Cerebellar nuclear complex (tissue), 1 donor: ENCODE measurements at places on chromosomes 6 and 20.

- no peak for DNase-seq
Observed at GRCh38 chr6:4018924-4019236, 60.1 kb downstream of the FAM217A start.

DNA sequence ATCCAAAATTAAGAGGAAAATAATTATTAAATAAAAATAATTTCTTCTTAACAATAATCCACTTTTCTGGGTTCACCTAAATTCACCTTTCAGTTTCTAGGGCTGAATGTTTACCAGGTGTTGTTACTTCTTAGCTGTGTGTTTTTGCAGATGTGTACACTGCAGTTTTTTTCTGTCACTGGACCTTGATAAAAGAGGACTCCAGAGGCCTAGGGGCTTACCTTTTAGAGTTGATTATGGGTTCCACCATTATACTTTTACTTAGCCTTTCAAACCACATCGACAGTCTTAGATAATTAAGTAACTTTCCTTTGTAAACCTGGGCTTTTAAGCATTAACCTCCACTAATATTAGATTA, 766.5 kb downstream of the BCKDHB start:
- no peak for DNase-seq

DNA sequence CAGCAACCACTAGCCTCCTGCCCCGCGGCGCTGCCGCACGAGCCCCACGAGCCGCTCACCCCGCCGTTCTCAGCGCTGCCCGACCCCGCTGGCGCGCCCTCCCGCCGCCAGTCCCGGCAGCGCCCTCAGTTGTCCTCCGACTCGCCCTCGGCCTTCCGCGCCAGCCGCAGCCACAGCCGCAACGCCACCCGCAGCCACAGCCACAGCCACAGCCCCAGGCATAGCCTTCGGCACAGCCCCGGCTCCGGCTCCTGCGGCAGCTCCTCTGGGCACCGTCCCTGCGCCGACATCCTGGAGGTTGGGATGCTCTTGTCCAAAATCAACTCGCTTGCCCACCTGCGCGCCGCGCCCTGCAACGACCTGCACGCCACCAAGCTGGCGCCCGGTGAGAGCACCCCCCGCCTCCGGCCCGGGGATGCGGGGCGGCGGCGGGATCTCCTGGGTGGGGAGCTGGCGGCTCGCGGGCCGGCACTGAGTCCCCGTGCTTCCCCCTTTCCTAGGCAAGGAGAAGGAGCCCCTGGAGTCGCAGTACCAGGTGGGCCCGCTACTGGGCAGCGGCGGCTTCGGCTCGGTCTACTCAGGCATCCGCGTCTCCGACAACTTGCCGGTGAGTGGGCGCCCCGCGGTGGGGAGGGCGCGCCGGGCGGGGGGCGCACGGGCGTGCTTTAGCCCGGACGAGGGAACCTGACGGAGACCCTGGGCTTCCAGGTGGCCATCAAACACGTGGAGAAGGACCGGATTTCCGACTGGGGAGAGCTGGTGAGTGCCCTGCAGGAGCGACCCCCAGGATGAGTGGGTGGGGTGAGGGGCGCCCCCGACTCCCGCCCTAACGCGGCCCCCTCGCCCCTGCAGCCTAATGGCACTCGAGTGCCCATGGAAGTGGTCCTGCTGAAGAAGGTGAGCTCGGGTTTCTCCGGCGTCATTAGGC, 585 bp downstream of the PIM1 start:
- no peak for DNase-seq

- no peak for DNase-seq
Observed at GRCh38 chr6:16602035-16602434, 159.2 kb downstream of the ATXN1 start.

DNA sequence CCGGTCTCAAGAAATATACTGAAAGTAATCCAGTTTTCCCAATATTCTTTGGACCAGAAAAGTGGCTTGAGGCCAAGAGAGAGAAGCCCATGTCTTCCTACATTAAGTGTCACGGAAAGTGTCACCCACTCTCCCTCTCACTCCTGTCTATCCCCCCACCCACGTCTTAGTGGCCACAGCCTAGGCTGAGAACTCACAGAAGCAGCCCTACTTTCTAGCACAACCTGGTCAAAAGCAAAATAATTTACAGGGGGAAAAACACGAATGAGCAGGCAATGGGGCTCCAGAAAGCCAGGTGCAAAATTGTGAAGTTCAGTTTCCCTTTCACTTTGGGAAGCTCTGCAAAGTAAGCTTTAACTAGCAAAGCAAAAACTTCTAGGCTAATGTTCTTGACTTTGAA, 118.0 kb downstream of the OPRM1 start:
- DNase-seq: no peak

DNA sequence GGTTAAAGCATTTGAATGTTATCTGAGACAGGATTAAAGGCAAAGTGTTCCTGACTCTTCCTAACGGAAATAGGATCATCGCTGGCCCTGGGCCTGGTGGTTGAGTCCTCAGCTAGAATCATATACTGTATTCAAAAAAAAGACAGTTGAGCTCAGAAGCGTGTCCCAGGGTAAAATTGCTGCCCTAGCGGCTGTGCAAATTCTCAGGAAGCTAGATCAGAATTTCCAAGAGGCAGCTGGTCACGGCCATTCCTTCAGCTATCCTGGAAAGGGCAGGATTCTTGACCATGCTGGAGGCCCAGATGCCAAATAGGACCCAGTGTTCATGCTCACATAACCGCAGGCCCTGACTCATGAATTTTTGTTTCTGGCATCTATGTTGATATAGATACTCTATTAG, 67.4 kb downstream of the STMND1 start:
- DNase-seq: no peak

DNA sequence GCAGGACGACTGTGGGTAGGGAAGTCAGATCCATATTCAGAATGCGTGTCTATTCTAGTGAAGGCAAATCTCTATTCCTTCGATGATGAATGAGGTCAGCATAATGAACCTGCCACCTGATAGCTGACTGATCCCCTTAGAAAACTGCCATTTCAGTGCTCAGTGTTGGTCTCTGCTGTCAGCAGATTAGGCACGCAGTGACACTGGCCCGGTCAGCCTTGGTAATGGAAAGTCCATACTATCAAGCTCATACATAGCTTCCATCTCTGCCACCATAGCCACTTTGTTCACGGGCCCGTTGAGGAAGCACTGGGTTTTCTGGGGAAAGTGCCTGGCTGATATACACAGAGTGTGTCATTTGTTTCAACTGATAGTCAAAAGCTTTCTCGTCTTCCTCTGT, 54.0 kb downstream of the C6orf52 start:
- no peak for DNase-seq

DNA sequence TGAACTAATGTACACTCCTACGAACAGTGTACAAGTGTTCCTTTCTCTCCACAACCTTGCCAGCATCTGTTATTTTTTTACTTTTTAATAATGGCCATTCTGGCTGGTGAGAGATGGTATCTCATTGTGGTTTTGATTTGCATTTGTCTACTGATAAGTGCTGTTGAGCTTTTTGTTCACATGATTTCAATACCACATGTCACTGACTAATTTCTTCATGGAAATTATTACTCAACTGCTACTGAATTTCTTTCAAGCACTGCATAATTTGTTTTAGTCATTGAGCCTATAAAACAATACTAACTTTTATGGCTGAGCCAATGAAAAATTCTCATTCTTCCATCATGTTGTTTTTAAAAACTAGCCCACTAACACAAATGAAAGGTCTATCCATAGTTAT, 115.4 kb downstream of the FRK start:
- no peak for DNase-seq

- DNase-seq: no peak
Observed at GRCh38 chr20:11267762-11268335, 594.0 kb upstream of the JAG1 start.

DNA sequence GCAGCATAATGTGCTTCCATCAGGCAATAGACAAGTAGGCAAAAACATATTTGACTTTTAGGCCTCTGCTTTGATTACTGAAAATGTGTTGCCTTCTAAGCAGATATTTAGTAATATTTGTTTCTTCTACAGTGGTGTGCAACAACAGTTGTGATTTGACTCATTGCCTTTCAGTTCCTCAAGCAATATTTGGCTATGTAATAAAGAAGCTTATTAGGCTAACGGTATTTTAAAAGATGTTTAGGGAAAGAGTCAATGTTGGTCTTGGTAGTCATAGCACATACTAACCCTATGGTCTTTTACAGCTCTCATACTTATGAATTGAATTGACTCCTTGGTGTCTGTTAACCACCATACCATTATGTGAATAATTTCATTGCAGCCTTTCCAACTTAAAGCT, 124.1 kb downstream of the GRIK2 start:
- DNase-seq: no peak

GRCh38 chr6:3307436-3307835, 48.7 kb downstream of the PSMG4 start:
- no peak for DNase-seq

DNA sequence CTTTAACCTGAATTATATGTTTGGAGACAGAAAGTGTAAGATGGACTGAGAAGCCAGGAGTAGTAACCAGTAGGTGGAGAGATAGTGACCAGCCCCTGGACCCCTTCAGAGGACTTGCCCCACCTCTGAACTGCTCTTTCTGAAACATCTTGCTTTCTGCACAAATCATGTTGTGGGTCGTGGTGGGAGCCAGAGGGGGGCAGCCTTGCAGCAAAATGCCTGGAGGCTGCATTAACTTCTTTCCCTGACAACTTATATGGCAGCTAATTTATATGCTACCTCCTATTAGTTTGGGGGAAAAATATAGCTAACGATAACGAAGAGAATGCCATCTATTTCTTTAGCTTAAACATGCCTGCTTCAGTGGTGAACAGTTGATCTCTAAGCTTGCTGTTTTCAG, 859.8 kb downstream of the MAFB start:
- no peak for DNase-seq

DNA sequence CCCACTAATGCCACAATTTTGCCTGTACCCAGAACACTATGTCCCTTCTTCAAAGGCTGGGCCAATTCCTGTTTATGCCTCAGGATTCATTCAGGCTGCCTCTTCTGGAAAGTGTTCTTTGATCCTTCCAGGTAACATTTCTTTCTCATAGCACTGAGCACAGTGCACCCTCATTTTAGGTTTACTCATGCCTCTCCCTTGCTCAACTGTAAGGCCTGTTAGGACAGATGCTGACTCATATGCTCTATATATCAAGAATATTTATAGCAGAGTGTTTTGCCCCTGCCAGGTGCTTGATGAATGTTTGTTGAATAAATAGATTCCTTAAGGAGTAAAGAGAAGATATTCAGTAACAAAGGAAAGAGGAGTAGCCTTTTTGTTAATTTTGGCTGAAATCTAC, 263.9 kb downstream of the PHF3 start:
- no peak for DNase-seq

DNA sequence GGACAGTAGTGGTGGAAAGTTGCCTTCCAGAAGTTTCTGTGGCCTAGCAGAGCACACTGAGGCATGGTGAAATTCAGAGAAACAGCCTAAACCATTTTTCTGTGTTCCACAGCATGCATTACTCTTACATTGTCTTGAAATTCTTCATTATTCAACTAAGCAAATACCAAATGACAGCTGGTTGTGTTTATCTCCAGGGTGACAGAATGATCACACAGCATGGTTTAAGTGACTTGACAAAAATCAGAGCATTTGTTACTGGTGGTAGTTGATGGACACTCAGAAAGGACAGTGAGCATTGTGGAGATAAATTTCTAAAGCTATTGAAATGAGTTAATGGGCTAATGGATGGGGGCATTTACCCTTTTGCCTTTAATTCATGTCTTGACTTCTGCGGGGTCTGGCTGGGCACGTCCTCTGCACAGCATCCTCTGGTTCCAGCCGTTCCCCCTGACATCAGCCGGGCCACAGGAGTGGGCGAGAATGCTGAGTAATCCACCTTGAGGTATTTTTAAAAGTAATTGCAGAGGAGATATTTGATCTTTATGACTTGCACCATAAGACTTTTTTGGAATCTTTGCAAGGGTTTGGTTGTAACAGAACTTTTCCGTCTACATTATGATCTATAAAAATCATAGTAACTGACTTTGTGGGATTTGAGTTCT, 78.9 kb upstream of the SCP2D1 start:
- DNase-seq: no peak

GRCh38 chr6:108277831-108278230, 17.0 kb upstream of the SNX3 start:
- no peak for DNase-seq

- no peak for DNase-seq
Observed at GRCh38 chr6:162952423-162952822, 224.6 kb downstream of the PACRG start.

DNA sequence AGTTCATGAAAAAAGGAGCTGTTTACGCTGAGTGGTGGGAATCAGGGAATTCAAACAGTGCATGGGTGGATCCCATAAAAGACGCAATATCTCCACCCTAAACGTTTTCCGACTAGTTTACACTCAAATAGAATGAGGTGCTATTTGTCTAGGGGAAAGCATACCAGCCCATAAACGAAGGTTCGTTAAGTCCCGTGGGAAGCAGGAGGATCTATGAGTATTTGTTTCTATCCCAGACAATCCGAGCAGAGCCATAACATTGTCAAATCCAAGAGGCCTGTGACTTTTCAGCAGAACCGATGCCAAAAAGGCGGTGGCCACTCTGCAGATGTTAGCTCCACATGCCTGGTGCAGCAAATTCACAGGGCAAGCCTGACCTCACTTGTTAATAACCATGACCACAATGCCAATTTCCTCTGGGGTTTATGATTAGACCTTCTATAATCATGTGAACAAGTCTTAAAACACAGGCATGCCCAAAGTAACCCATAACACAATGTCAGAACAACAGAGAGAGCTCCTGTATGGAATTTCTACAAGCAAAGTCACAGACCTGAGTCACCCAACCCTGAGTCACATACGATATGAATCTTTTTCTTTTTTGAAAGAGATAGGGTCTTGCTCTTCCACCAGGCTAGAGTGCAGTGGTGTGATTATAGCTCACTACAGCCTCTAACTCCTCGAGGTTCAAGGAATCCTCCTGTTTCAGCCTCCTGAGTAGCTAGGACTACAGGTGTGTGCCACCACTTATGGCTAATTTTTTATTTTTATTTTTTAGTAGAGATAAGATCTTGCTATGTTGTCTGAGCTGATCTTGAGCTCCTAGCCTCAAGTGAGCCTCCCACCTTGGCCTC, 123.3 kb downstream of the KIF13A start:
- no peak for DNase-seq
